Mesothelial cell of epicardium (in vitro differentiated cells): ENCODE measurements at places on chromosomes 2 and 18.

DNA sequence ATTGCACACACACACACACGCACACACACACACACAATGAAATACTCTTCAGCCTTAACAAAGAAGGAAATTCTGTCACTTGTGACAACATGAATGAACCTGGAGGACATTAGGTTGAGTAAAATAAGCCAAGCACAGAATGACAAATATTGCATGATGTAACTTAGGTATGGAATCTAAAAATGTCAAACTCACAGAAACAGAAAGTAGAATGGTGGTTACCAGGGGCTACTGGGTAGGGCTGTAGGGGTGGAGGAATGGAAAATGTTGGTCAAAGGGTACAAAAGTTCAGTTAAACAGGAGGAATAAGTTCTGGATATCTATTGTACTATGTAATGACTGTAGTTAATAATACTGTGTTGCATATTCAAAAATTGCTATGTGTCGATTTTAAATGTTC, 29.5 kb downstream of the SCN2A start:
- DNase-seq: no peak

DNA sequence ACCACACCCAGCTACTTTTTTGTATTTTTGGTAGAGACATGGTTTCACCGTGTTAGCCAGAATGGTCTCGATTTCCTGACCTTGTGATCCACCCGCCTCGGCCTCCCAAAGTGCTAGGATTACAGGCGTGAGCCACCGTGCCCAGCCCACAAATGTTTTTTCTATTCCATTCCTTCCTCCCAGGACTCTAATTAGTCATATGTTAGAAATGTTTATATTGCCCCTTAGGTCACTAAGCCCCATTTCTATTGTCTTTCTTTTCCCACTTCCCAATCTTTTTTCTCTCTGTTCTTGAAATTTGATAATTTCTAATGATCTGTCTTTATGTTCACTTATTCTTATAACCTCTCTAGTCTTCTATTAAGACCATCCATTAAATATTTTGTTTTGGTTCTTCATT, 31.3 kb upstream of the CDCA7 start:
- no peak for DNase-seq

- no peak for DNase-seq
Measured at GRCh38 chr2:177232098-177232704, 19.6 kb downstream of the HNRNPA3 start.

GRCh38 chr2:187442378-187442777, 5.7 kb downstream of the CALCRL start:
- DNase-seq: no peak

DNA sequence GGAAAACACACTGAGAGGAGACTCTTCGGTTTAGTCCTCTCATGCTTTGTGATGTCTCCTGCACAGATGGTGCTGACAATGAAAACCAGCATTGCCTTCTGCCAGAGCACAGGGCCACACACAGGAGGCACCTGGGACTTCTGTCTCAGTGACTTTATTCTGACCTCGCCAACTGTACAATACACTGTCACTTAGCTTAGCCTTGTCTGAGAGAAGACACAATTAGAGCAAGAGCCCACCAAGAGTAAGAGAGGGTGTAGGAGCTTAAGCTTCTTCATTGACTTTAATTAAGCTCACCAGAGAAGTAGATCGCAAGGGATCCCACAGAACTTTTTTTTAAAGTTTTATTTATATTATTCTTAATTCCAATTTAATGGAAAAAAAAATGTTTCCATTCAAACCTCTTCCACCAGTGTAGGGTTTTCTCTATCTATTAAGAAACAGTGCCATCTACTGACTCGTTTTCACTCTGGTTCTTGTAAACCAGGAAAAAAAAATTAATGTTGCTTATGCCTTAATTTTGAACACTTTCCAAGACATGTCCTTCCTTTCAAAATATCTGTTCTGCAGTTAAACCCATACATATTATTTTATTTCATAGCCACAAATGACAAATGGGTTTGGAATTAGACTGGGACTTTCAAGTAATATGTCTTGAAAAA, 42.4 kb upstream of the DDX18 start:
- DNase-seq: no peak

- DNase-seq: no peak
Measured at GRCh38 chr2:236088368-236089057, 79.7 kb downstream of the GBX2 start.

DNA sequence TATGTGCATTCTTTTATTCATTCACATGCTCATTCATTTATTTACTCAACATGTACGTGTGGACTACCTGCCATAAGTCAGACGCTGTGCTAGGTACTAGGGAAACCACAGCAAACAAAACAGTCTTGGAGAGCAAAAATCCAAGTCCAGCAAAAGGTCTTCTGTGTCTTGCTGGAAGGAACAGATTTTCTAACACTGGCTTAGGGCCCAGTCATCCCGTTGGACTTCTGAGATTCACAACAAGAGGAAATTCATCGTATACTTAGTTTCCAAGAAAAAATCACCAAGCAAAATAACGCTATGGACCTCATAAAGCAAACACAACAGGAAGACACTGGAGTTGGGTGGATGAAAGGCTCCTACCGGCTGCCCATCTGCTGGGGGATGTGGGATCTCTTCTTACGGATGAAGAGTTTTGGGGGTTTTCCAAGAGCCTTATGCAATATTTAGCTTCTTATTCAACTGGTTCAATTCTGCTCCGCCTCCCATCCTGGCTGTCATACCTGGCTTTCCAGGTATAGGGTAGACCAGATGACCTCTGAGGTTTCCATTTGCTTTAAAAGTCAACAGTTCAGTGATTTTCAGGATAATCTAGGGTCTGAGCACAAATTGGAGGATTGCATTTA, 262.7 kb downstream of the HAUS1 start:
- DNase-seq: no peak

DNA sequence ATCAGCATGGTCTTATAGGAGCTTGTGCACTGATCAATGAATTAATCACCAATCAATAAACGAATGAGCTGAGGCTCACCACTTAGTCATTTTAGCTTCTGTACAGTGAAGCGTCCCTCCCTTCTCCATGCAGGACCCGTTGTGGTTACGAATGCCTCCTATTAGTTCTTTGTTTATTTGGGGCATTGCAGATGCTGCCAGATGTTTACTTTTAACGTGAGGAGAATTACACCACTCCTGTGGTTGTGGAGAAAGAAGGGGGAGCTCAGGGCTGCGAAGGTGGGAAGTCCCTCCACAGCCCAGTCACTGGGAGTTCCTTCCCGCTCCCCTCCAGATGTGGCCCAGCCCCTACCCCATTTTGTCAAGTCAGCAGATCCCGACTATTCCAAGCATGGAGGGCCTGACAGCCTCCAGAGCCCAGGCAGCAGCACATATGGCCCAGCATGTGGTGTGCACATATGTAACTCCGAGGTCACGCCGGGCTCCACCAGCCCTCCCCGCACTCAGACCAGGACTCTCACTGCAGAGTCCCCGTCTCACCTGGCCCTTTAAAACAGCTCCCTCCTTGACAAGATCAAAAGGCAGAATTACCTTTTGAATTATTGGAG, 20.9 kb downstream of the PKDCC start:
- no peak for DNase-seq

- DNase-seq: no peak
Measured at GRCh38 chr2:5951471-5951870, 259.3 kb downstream of the SOX11 start.

DNA sequence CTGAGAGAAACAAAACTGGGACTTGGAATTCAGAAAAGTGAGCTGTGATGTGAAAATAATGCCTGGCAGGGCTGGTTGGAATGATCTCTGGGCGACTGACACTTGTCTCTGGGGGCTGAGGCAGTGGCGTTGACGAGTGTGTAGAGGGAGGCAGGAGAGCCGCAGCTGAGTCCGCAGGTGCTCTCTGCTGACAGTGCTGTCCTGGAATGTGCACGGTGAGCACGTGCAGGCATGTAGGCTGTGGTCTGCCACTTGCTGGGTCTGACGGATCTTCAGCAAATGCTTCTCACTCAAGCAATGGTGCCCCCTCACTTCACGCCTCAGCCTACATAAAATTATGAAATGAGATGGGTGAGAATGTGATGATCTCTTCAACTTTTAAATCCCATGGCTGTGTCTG, 38.5 kb upstream of the ATP9B start:
- DNase-seq: no peak

DNA sequence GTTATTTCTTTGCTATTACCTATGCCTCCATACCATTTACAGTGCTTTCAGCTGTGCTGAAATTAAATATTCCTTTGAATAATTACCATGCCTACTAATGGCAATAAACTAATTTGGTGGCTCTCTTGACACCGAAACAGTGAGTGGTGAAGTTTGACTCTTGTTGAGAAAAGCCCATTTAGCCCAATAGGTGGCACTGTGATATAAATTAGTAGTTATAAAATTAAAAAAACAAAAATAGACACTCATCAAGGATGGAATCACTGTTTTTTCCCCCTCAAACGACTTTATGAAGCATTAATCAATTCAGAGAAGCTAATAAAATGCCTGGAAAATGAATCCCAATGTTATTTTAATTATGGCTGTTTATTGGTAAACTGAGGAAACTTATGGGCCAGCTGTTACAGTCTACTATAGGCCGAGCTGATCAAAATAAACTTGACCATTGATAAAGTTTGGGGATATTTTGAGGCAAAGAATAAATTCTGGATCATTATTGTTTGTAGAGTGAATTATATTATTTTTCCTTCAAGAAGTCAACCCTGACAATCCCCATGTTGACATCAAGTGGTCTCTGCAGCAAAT, 339.6 kb downstream of the TRIB2 start:
- no peak for DNase-seq

DNA sequence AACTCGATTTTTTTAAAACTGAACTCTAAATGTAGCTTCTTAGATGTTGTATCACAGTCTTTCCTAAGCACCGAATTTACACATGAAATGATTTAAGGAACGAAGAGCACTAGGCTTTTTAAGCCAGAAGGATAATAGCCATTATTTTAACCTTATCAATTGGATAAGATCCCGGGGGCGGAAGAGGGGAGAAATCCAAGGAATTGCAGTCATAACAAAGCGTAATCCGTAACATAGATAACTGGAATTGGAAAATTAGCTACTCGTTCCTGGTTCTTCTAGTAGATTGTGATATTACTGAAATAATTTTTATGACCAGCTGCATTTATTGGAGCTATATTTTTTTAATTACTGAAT, 988 bp upstream of the KANSL1L start:
- DNase-seq: no peak
